Psoas muscle (tissue), 8 donors: ENCODE measurements at places on chromosomes 2 and 18.

DNA sequence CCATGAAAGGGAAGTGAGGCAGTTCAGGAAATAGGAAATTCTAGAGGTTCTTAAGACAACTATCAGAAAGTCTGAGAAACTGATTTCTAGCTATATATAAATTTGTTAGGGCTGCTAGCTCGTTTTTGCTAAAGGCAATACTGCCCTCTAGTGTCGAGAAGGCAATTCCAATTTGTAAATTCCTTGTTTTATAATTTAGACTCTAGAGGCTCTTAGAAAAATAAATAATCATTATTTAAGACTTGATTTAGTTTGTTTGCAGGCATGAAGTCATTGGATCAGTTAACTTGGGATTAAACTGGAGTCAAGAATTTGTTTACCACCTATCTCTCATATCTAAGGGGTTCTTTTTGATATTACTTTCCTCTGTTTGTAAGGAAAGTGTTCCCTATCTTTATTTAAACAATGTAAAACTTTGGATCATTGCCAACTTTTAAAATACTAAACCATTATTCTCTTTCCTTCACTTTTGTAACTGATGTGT, 66.2 kb downstream of the ACVR2A start:
- DNase-seq, result no peak

GRCh38 chr2:191217580-191217979, 27.6 kb upstream of the MYO1B start:
- DNase-seq, result no peak

GRCh38 chr2:226631671-226632070, 167.9 kb downstream of the IRS1 start:
- no peak for DNase-seq

- no peak for DNase-seq
Observed at GRCh38 chr2:216117561-216118340, 8.6 kb downstream of the XRCC5 start.

DNA sequence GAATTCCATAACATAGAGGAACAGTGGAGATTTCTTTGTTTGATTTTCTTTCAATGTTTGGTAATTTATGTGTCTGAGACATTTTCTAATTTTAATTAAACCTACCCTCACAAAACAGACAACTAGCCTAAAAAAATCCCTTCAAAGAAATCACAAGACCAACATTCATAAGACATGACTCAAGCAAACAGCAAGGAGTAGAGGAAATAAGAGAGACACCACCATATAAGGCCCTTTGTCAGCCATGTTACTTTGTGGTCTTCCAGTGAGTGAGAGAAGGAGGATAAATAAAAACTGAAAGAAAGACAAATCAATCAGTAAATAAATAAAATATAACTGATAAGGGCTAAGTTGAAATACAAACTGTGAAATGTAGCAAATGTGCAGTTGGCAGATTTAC, 830.8 kb upstream of the SLC39A10 start:
- DNase-seq, result no peak

DNA sequence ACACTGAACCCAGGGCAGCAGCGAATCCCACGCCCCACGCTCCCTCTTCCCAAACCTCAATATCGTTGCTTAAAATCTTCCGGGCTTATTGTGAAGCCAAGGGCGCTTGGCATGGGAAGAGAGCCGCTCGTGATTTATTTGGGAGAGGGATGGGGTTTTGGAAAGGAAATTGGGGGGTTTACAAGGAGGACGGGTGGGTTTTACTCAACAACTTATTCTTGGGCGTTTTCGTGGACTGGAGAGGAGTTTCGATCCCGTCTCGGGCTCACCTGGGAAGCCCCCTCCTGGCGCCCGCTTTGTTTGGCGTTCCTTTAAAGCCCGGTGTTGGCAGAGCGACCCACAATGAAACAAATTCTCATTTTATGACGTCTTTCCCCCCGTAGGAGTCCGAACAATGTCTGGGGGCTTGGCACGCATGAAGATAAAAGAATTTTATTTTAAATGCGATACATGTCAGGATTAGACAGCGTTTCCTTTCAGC, 135.3 kb downstream of the INSIG2 start:
- DNase-seq, result no peak

DNA sequence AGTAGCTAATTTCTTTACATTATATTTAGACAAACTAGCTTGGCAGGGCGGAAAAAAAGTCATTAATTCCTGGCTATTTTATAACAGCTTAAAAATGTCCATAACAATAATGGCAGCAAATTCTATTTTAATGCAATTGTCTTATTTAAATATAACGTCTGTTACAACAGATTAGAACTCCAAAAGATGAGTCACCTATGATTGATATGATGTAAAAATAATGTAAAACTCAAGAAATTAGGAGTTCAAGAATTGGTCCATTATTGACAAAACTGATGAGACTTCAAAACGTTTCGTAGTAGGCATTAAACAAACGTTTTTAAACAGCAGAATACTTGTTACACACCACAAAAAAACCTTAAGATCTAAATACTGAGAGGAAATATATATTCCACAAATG, 2.7 kb downstream of the XPO1 start:
- DNase-seq, result no peak

- DNase-seq, result no peak
Observed at GRCh38 chr2:176766005-176766404, 446.6 kb upstream of the HNRNPA3 start.

- no peak for DNase-seq
Observed at GRCh38 chr2:33476793-33477190, 343 bp downstream of the RASGRP3 start.

- peak; percentile 36 for DNase-seq
Observed at GRCh38 chr2:174336501-174337336, 2.0 kb downstream of the SP9 start.

GRCh38 chr18:56962322-56962721, 184.6 kb upstream of the BOD1L2 start:
- DNase-seq, result no peak

- no peak for DNase-seq
Observed at GRCh38 chr18:63882333-63883141, 5.0 kb upstream of the SERPINB2 start.

DNA sequence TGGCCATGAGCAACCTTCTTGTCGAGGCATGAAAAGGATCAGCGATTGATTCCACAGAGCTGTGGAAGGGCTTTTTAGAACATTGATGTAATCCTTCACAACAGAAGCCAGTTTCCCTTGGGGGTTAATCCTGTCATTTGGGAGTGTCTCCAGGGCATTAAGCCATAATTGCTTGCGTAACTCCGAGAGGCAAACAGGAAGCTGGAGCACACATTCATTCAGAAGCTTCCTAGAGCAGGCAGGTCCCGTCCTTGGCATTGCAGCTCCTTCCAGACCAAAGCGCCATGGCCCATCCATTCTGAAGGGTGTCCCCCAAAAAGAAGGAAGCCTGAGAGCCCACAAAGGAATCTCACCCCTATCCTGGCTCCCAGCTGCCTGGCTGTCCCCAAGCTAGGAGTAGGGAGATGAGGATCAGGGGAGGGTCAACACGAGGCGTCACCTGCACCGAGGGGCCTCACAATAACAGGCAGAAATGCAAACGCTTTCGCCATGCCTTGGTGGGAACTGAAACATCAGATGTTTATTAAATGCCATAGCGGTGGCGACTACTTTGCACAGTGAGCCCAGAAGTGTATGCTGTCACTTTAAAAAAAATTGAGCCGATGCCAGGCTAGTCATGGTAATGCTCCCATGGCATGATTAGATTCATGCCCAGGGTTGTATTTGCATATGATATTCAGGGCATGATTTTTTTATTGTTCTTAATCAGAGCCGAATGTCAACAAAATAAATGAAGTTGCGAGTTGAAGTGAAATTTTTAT, 339.4 kb downstream of the BCL11A start:
- DNase-seq, result no peak

- no peak for DNase-seq
Observed at GRCh38 chr18:22391407-22392345, 26.0 kb downstream of the CTAGE1 start.

DNA sequence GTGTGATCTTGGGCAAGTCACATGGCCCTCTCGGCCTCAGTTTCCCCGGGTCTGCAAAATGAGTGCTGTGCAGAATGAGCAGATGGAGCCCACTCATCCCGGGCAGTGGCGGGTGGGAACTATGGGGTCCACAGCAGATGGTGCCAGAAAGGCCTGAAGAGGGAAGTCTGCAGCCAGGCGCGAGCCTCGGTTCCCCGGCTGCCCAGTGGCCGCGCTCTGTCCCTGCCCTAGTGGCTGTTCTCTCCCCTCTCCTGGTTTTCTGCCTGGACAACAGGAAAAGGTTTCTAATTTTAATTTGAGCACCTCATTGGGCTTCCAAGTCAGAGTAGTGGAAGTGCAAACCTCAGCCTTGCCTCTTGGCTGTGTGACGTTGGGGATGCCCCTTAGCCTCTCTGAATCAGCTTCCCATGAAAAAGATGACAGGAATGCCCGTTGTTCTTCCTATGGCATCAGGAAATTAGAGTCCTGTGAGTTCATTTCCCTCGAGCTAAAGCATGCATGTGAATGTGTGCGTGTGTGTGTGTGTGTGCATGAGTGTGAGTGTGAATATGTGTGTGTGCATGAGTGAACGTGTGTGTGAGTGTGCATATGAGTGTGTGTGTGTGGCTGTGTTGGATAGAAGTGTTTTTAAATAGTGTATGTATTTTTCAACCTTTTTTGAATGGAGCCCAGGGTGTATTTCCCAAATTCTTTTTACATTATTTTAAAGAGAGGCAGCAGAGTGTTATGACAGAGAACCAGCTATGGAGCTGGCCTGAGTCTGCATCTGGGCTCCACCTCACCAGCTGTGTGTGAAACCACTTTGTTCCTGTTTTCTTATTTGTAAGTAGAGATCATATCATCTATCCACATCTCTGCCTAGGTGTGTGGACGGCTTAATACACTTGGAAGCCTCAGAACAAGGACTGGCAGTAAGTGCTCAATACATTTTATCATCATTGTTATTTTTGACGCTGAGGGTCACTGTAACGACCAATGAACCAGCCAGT, 41.3 kb downstream of the RRM2 start:
- DNase-seq, result no peak

DNA sequence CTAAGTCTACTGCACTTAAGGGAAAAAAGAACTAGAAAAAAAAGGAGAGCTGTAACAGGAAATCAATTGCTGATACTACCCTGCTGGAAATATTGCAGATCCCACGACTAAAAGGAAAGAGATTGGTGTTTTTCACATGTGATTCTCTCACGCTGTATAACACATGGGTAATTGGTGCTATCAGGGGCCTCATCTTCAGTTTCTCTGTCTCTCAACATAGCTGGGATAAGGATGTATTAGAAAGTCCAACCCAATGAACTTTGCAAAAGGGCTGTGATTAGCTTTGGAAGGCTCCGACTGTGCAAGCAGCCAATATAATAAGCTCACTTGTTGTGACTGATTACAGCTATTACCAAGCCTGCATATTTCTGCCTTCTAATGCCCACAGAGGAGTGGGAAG, 133.4 kb downstream of the NRP2 start:
- no peak for DNase-seq

- no peak for DNase-seq
Observed at GRCh38 chr2:20491739-20492531, 45.1 kb downstream of the RHOB start.

DNA sequence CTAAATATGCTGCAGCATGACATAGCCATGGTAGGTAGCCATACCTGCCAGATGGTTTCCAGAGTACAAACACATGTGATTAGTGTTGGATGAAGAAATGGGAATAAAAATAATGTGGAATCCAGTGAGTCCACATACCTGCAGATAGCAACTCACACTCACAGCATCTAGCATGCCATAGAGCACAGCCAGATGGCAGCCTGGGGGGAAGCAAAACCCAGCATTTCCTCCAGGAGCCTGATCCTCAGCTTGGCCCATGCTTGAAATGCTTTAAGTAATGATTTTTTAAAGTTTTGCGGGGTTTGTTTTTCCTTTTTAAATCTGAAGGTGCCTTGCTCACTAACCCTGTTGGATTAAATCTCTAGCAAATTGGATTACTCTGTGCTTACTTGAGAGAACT, 535.1 kb downstream of the STK39 start:
- no peak for DNase-seq

DNA sequence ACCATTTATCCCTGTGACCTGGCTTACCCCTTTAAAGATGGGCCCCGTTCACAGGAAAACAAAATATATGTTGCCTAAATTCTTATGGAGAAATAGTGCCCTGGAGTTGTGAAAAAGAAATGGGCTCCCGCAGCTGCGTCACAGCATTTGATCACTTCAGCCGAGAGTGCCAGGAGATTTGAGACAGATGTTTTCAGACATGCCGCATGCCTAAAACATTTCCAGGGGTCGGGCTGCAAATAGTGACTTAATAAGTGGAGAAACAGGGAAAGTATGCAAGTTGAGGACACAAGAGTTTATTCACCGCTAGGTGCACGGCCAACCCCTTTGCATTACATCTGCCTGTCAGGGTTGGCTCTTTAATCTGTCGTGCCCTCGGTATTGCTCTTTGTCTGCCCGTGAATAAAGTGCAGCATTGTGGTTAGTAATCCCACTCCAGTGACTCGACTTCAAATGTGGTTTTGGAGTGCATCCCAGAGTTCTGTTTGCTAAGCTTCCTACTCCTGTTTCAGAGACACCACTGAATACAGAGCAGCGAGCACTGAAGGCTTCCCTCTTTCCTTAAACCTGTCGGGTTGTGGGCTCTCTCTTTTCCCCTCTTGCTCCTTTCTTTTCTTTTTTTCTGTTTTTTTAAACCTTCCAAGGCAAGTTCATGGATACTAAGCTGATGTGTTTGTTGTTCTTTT, 187.5 kb downstream of the LTBP1 start:
- peak; percentile 75 for DNase-seq

DNA sequence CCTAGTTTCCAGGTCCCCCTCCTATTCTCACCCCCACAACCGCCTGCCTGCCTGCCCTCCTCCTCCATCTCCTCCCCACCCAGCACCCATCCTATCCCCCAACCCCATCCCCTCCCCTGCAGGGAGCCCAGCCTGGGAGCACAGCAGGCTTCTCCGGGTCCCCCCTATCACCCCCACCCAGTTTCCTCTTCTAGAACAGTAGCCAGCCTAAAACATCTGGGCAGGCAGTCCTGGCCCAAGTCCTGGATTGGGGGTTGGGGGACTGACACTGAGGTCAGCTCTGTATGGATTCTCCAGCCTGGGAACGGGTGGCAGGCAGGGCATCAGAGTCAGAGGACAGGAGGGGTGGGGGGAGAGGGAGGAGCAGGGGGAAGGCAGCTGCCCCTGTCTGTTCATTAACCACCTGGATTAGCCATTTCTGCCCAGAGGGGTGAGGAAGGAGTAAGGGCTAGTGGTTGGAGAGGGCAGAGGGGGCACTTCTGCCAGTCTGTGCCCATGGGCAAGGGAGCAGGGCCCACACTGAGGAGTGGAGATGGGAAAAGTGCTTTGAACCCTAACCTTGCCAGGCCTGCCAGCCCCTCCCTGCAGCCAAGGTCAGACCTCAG, 60.0 kb downstream of the TNS1 start:
- no peak for DNase-seq
